ENCODE measurements at places on chromosomes 1 and 21.
A peak's percentile ranks its signal among the peaks of the same experiment; 100 is the strongest.

DNA sequence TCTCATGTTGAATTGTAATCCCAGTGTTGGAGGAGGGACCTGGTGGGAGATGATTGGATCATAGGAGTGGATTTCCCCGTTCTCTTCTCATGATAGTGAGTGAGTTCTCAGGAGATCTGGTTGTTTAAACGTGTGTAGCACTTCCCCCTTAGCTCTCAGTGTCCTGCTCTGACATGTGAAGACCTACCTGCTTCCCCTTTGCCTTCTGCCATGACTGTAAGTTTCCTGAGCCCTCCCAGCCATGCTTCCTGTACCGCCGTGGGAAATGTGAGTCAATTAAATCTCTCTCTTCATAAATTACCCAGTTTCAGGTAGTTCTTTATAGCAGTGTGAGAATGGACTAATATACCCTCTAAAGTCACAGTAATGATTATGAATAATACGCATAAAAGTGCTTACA lies 248.4 kb upstream of the LRRC7 start:
- no peak for DNase-seq

DNA sequence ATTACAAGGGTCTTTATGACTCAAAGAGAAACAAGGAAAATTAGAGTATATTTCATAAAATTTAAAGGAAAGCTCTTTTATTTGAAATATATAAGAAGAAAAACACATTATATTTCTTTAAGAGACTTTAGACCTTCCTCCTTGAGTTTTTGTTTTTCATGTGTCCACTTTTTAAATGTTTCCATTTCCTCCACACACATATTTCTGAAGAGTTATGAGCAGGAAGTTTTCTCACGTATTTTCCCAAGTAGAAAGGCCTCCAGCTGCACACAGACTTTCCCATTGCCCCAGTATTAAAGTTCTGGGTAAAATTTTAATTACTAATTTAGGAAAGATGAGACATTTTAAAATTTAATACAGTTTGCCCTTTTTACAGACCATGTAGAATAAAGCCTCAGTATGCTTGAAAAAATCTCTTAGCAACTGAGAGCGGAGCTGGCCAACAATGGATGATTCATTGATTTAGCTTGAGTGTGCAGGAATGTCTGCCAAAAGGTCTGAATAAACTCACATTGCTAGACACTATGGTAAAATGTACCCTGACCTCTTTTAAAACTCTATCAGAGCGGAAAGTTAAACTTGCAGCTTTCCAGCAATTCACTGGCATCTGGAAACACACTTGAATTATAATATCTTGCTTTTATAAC lies 57.9 kb downstream of the DDAH1 start:
- DNase-seq: no peak

DNA sequence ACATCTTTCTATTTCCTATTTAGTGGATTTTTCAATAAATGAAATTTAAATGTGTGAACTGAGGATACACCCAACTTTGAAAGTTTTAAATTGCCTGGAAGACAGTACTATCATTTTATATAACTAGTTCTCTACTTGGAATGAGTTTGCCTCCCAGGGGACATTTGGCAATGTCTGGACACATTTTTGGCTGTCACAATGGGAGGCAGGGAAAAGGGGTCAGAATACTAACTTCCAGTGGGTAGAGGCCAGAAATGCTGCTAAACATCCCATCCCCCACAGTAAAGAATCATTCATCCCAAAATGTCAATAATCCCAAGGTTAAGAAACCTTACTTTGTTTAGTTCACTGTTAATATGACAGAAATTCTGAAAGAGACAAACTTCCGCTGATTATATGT lies 13.2 kb upstream of the NRAS start:
- no peak for DNase-seq

DNA sequence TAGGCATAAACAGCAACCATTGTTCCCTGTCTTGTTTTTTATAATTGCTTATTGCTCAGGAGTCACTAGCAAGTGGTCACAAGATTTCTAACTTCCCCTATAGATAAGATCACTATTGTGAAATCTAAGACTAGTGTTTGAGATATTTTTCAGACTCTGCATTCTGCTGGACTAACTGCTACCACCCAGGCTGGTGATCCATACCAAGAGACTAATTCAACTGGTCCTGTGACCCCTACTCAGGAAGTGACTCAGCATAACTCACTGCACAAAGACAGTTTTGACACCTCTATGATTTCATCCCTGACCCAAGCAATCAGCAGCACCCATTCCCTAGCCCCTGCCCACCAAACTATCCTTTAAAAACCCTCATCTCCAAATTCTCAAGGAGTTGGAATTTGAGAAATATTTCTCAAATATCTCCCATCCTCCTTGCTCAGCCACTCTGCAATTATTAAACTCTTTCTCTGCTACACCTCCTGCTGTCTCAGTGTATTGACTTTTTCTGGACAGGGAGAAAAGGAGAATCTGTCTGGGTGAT lies 52.7 kb downstream of the TRIM33 start:
- DNase-seq: no peak

GRCh38 chr1:226784081-226785049 lies 45.3 kb upstream of the ITPKB start:
- peak; percentile 77 for DNase-seq
